ENCODE measurements at places on chromosomes 6 and 20.

DNA sequence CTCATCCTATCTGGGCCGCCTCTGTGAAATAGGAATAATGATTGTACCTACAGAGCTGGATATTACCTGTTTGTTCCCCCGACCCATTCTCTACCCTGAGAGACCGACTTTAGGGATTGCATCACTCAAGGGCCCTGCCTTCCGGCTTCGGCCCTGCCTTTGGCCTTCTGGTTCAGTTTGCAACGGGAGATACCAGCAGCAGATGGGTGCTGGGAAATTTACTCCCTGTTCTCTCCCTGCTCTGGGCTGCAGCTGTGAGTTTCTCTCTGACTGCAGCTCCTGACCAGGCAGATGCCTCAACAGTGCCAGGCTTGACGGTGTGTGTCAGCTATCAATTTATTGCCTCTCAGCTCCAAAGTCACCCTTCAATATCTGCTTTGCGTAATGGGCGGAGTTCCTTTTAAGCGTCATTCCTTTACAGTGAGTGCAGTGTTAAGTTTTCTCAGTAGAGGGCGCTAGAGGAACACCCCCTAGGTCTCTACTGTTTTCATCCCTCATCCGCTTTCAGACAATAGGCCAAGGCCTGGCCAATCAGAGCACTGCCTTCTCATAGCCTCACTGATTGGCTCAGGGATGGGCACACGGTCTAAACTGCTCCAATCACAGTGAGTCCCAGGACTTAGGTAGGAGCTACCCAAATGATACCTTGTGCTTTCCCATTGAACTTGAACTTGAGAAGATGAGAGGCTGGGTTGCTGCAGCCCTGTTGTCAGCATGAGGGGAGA, 30.0 kb downstream of the KCNG1 start:
- peak; percentile 68 for DNase-seq

DNA sequence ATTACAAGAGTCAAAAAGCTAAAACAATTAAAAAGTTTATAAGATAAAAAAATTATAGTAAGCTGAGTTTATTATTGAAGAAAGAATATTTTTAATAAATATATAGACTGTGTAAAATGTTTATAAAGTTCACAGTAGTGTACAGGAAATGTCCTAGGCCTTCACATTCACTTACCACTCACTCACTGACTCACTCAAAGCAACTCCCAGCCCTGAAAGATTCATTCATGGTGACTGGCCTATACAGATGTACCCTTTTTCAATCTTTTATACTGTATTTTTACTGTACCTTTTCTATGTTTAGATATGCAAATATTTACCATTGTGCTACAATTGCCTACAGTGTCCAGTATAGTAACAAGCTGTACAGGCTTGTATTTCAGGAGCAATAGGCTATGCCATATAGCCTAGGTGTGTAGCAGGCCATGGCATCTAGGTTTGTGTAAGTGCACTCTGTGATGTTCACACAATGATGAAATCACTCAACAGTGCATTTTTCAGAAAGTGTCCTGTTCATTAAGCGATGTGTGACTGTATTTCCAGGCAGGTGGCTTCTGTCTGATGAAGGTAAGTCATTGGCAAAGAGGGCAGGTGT, 130.2 kb downstream of the BTBD3 start:
- no peak for DNase-seq

DNA sequence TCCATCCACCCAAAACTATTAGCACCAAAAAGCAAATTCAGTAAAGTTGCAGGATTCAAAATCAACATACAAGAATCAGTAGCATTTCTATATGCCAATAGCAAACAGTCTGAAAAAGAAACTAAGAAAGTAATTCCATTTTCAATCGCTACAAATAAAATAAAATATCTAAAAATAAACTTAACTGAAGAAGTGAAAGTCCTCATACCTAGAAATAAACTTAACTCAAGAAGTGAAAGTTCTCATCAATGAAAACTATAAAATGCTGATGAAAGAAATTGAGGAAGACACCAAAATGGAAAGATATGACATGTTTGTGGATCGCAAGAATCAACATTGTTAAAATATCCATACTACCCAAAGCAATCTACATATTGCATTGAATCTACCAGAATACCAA, 103.0 kb upstream of the ARID1B start:
- DNase-seq, result no peak

- DNase-seq, result no peak
These were observed 171.3 kb upstream of the CST7 start for GRCh38 chr20:24777746-24778145.

GRCh38 chr6:167090171-167090570, 32.7 kb upstream of the CCR6 start:
- no peak for DNase-seq

GRCh38 chr6:6635291-6635690, 46.8 kb downstream of the LY86 start:
- no peak for DNase-seq

DNA sequence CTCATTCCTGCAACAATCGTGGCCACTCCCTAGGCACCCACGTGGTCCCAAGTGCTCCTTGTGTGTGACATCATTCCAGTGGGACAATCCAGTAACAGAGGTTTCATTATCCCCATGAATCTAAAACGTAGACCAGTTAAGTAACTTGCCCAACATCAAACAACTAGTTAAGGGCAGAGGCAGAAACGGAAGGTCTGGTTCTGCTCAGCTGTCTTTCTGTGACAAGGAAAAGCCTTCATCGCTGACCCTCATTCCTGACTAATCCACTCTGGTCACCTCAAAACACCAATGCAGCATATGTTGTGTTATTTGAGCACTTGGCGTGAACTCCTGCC, 261.4 kb upstream of the JARID2 start:
- no peak for DNase-seq

GRCh38 chr20:32063695-32064094, 11.7 kb downstream of the HCK start:
- DNase-seq, result no peak

Measured in neural crest cell (in vitro differentiated cells).